Suppressor macrophage (primary cell): ENCODE measurements at places on chromosomes 2 and 18.

DNA sequence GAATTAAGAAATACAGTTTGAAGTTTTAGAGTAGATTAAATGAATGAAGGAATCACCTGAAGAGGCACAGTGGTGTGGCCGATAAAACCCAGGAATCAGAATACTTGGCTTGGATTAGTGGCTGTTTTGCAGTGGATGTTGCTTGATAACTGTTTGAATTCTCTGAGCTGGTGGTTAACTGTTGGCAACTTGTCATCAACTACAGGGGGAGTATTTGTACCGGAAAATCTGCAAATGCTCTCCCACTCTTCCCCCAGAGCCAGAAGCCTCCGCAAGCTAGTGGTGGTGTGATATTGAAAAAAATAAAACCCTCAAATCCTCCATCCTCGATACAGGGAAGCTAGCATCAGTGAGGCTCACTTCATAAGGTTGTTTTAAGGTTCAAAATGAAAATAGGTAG is 326.7 kb downstream of the DPP10 start:
- DNase-seq, result no peak

DNA sequence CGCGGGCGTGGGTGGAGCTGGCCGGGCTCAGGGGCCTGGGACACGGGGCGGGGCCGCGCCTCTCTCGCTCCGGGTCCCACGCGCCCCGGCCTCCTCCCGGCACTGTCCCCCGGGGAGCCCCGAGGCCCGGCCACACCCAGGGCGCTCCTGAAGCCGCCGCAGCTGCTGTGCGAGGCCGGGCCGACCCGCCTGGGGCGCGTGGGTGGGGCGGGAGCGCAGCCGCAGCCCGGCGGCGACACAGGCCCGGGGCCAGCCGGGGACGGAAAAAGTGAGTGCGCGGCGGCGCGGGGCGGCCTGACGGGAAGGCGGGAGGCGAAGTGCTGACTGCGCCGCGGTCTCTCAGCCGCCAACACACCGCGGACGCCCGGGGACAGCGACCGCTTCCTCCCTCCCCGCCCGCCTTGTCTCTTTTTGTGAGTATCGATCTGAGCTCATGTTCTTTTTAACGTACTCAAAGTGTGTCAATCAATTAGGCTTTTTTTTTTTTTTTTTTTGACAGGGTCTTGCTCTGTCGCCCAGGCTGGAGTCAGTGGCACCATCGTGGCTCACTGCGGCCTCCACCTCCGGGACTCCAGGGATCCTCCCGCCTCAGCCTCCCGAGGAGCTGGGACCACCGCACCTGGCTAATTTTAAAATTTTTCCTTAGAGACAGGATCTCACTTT is 14.5 kb downstream of the PDCD1 start:
- DNase-seq, result peak; percentile 89

DNA sequence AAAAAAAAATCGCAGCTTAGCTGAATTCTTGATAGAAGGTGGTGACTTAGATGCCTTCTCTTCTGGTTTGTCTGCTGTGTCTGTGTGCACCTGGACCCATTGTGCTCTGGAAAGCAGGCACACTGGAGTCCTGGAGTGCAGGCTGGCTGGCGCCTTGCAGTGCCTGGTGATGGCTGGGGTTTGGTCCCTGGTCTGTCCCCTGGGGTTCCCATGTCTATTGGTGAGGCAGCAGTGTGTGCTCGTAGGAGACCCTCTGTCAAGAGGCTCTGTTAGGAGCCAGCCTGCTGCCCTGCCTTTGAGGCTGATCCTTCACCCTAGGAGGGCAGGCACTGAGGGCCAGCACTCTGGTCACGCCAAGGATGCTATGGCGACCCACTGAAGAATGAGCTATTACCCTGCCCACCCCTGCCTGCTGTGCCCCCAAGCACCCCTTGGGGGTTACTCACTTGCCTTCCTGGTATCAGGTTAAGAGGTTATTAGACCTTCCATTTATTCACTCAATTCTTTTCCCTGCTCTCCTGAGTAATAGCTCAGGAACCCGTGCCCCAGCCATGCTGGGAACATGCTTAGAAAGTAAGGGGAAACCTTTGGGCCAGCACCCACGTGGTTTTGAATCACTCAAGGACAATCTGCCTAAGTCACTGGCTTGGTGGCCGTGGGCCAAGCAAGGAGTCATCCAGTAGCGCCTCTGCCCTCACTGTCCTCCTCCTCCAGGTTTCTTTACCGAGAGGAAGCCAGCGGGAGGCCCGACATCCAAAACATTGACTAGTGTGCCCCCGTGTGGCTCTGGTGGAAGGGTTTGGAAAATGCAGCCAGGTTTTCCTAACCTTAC is 284.5 kb downstream of the PRKCE start:
- peak; percentile 98 for DNase-seq

DNA sequence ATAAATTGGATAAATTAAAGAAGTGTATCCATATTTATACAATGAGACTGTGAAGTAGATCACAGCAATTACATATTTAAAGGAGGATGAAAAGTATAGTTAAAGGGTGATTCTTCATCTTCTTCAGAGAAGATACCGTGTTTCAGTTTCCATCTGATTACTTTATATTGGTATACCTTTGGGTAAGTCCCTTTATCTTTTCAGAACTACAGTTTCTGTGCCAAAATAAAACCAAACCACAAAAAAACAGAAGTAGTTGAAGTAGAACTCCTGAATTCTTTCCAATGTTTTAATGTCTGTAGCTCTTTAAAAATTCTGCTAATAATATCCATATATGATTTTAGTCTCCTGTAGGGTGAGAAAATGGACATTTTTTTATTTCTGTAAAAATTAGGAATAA is 231.2 kb upstream of the LINC00305 start:
- no peak for DNase-seq

GRCh38 chr2:170207901-170208300 is 30.0 kb downstream of the MYO3B start:
- DNase-seq, result no peak

DNA sequence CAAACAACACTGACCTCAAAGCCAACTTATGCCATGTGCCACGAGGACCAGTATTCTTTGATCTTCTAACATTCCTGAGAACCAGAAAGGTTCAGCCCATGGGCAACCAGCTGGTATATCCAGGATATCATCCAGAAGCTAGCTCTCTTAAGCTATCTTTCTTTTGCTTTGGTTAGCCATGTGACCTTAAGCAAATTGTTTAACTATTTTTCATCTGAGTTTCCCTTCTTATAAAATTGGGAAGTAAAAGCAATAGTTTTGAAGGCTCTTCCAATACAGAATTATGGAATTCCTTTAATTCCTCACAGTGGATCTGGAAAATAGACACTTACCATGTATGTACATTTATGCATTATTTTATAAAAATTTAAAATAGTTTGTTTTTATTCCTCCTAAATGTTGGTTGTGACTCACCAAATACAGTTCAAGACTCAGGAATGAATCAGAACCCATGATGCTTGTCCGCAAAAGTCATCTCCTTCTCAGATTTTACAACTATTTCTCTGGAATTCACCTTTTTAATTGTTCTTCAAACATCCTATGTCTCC is 435.7 kb downstream of the ZEB2 start:
- no peak for DNase-seq

DNA sequence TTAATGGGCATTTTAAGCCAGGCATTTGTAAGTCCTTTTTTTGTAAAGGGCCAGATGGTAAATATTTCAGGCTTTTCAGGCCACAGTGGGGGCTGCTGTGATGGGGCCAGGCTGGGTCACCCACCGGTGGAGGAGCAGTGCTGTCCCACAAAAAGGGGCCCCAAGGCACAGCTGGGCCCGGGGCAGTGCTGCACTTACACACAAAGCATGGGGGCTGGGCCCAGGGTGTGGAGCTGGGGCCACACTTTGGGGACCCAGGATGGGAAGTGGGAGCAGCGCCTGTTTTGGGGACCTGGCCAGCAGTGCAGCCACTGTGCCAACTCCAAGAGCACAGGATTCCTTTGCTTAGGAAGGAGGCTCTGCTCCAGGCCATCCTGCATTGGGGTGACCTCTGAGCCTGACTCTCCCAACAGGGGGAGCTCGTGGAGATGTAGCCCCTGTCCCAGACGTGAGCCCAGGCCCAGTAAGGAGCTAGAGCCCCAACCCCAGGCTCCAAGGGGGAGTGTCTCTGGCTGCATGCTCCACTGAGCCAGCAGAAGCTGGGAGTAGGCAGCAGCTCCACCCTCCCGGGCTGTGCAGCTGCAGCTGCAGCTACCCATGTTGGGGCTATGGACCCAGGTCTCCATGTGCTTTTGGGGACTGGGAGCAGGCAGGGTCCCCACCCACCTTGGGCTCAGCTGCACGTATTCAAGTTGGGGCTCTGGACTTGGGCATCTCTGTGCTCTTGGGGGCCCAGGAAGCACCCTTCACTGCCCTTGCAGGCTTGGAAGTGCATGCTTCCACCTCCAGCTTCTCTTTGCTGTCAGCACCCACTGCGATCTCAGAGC is 1036.5 kb upstream of the CNTNAP5 start:
- no peak for DNase-seq

GRCh38 chr2:184611361-184612085 is 13.2 kb downstream of the ZNF804A start:
- DNase-seq, result no peak

DNA sequence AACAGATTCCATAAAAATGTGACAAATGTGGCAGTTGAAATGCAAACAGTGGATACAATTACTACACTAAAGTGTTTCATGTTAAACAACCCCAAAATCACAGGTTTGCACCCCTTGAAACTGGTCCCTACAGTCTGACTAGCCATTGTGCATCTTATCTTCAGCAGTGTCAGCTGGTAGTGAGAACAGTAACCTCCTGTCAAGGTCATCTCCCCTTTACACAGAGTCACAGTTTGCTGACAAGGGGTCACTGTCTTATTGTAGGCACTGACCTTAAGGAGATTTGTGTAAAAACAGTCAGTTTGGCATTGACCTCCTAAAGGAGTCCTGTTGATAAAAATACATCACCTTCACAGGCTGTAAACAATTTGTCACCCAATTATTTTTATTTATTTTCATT is 37.3 kb upstream of the TTC21B start:
- no peak for DNase-seq

DNA sequence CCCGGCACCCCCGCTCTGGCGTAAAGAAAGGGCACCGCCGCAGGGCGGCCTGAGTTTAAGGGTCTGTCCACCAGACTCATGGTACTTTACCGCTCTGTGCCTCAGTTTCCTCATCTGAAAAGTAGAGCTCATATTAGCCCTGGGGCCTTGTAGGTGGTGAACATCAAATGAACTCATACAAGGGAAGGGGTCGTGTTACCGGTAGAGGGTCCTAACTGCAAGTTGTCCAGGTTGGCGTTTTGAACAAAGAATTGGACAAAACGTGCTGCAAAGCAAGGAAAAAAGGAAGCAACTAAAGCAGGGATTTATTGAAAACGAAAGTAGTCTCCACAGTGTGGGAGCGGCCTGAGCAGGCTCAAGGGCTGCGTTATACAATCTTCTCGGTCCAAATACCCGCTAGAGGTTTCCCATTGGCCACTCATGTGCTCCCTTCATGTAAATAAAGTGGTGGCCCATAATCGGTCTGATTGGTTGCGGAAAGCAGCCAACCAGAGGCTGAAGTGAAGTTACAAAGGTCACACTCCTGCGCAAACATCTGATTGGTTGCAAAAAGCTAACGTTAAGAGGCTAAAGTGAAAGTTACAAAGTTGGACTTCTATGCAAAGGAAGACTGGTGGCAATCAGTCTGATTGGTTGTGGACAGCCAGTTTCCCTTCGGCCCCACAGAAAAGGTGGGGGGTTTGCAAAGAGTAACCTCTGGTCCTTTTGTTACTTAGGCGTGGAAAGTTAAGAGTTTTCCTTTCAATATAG is 80.7 kb upstream of the LDLRAD4 start:
- DNase-seq, result peak; percentile 92

DNA sequence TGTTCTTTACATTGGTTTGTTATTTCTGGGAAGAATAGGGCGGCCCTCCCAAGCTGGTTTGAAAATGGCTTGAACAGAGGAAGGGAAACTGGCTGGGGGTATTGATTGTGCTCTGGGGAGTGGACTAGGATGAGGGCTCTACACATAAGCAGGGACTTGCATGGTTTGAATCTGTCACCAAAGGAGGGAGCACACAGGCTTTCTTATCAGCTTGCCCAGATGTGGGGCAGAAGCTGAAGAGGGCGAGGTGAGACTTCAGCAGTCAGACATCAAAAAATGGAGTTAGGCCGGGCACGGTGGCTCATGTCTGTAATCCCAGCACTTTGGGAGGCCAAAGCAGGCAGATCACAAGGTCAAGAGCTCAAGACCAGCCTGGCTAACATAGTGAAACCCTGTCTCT is 7.2 kb upstream of the RAB12 start:
- no peak for DNase-seq

DNA sequence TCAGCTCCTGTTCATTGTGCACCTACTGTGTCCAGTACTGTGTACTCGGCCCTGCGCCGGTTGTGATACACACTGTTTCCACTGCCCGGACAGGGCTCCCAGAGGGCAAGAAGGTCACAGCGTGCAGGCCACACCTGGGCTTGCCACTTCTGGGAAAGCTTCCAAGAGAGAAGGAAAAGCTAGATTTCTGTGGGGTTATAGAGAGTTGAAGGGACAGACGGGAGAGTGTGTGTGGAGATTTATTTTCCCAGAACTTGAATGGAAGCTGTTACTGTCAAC is 3.8 kb upstream of the CNDP1 start:
- no peak for DNase-seq

- no peak for DNase-seq
Observed at GRCh38 chr2:172097557-172098131, 5.1 kb downstream of the DLX2 start.

GRCh38 chr2:150859162-150859561 is 371.7 kb upstream of the RND3 start:
- DNase-seq, result no peak

DNA sequence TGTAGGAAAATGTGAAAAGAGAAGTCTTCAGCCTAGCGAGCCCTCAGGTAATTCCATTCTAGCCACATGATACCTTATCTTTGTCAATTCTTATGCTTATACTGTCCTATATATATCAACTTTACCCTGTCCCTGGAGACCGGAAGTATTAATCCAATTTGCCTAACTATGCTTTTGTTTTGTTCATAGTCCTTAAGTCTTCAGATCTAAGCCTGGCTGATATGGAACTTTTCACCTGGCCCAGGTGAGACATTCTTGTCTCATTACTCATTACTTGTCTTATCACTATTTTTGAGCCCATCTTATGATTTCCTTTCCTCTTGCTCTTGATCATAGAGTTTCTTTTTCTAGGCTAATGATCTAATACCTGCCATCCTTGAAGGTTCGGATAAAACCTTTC is 194.1 kb upstream of the FANCL start:
- DNase-seq, result no peak

DNA sequence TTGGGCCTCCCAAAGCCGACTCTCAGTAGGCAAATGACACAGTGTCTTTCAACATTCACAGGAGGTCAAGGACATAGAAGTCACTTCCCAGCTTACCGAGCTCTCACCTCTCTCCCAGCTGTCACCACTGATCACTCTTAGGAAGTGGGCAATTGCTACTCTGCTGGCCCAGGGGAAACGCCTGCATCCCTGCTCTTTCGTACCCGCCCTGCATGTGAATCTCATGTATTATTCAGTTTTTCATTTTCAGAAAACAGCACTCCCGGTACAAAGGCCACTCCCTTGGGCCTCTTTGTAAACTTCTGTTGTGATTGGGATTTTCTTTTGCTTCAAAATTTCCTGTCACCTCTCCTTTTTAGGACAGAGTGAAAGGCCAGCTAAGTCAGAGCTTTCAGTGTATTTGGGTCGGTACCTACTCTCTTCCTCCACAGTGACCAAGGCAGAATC is 15.4 kb downstream of the MRPL44 start:
- no peak for DNase-seq
